Dorsolateral prefrontal cortex (tissue), 122 donors: ENCODE measurements at places on chromosomes 6 and 20. TPM values are rescaled to one million over a fixed set of nuclear protein-coding genes. Genes with fewer than 3 reads are reported as not detected.

GRCh38 chr20:3454831-3455230 is 16.0 kb upstream of the ATRN start:
- DNase-seq: no peak

GRCh38 chr20:31608251-31608945 is 3.3 kb downstream of the ID1 start:
- DNase-seq: no peak

DNA sequence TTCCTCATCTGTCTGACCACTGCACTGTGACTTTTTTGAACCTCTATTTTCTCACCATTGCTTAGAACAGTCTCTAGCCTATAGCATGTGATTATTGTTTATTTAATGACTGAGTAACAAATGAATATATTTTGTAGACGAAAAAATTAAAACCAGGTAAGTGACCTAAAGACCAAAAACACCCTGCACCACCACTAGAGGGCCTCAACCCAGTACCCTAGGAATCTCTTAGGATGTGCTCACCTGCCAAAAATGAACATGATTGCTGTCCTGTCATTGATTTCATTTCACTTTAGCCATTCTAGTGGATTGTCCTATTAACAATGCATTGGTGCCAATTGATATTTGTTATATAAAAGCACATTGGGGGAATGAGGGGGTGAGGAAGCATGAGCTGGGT is 199.1 kb downstream of the COL9A1 start:
- no peak for DNase-seq

GRCh38 chr6:36779227-36779626 is 60.0 kb downstream of the CPNE5 start:
- no peak for DNase-seq

- no peak for DNase-seq
Measured at GRCh38 chr6:45072016-45072415, 256.1 kb upstream of the RUNX2 start.

DNA sequence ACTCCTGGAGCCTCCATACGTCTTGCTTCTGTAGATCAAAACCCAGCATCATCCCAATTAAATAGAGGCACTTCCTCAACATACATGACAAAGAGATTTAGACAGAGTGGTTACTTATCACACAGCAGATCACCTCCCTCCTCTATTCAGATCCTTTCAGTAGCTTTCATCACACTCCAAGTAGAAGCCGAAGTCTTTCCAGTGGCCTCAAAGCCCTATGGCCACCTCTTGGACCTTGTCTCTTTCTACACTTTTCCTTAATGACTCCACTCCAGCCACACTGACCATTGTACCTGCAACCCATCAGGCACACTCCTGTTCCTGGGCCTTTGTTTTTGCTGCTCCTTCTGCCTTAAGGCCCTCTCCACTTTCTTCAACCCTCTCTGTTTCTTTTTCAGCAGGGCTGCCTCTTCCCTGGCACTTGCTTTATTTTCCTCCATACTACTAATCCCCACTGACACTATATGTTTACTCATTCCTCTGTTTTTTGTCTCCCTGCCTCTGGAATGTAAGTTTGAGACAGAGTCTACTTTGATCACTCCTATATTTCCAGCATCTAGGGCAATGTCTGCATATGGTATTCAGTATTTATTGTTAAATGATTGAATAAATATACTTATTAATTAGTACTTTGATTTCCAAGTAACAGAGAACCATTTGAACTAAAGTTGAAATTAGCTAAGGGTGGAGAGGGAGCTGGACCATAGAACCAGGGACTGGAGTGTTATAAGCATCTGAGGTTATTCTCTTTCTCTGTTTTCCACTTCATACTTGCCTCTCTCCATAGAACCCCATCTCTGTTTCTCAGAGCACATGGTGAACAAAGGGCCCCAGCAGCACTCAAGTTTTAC is 43.4 kb upstream of the TRAM2 start:
- DNase-seq: no peak

- DNase-seq: no peak
Measured at GRCh38 chr6:35343092-35343834, 905 bp downstream of the PPARD start.

GRCh38 chr6:29813809-29814208 is 13.8 kb upstream of the HLA-G start:
- no peak for DNase-seq

- no peak for DNase-seq
Measured at GRCh38 chr6:16765235-16765634, 4.0 kb upstream of the ATXN1 start.

DNA sequence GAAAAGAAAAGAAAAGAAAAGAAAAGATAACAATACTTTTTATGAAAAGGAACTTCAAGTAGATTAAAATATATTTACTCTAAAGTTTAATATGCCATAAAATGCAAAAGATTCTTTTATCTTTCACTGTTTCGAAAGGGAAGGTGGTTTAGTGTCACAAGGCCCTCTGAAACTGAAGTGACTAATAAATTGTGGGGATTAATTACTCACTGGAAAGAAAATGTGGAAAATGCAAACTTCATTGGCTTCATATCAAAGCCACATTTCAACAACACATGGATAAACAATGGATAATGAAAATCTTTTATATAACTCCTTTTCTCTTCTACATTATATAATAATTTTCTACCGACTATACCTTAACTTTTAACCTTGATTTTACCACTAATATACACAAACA is 320.5 kb upstream of the RSPO3 start:
- DNase-seq: no peak

GRCh38 chr6:157218371-157219198 is 104.7 kb downstream of the TMEM242 start:
- no peak for DNase-seq

GRCh38 chr20:58636983-58637421 is 14.1 kb upstream of the STX16 start:
- DNase-seq: no peak

DNA sequence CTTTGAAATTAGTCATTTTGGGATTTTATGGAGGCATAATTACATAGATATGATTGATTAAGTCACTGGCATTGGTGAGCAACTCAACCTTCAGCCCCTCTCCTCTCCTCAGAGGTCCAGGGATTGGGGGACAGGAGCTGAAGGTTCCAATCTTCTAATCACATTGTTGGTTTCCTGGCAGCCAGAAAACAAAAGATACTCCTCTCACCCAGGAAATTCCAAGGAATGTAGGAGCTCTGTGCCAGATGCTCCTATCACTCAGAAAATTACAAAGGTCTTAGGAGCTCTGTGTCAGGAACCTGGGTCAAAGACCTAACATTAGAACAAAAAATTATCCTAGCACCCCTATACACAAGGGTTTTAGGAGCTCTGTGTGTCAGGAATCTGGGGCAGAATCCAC is 679.7 kb upstream of the ID4 start:
- no peak for DNase-seq

GRCh38 chr6:71733970-71734899 is 152.1 kb upstream of the RIMS1 start:
- no peak for DNase-seq

DNA sequence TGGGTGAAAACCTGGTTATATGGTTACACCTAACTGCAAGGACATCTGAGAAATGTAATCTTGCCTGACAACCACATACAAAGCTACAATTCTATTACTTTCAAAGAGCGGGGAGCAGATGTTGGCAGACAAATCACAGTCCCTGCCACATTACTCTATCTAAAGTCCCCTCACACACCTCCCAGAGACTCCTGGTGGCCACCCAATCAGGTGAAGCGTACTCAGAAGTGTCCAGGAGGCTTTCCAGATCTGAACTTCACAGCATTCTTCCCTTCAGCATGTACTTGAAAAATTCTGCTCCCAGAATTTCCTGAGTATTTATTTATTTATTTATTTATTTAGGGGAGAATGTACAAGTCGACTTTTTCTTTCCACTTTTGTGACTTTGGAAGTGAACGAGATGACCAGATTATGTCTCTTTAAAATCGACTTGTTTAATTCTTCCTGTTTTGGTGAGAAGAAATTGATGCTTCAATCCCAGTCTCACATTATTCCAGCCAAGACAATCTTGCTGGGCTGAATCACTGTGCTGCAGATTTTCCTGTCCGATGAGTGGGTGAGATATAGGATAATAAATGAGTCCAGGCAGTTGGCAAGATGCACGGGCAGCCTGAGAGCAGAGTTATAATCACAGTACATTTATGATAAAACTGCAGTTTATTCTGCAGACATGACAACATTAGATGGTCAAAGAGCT is 46.9 kb upstream of the POPDC3 start:
- no peak for DNase-seq

- DNase-seq: no peak
Measured at GRCh38 chr6:70281923-70282311, 21.0 kb downstream of the COL9A1 start.

DNA sequence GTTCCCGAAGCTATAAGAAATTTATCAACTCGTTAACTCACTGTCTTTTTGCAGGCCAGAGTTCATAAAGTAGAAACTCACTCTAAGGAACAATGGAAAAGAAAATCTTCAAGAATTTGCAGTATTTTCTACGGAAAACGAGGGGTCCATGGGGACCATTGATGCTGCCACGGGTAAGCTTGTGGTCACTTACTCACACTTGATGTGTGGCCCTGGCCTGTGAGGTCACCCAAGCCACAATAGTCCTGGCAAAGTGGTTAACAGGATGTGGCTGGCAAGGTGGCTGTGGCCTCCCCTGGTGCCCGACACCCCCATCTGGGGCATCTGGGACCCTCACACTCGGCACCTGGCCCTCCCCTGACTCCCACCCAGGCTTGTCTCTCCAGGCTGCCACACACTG is 123.4 kb downstream of the C6orf118 start:
- no peak for DNase-seq

GRCh38 chr6:2547355-2547754 is 203.4 kb downstream of the MYLK4 start:
- DNase-seq: no peak

- DNase-seq: no peak
Measured at GRCh38 chr20:62025832-62026563, 39.7 kb downstream of the TAF4 start.

DNA sequence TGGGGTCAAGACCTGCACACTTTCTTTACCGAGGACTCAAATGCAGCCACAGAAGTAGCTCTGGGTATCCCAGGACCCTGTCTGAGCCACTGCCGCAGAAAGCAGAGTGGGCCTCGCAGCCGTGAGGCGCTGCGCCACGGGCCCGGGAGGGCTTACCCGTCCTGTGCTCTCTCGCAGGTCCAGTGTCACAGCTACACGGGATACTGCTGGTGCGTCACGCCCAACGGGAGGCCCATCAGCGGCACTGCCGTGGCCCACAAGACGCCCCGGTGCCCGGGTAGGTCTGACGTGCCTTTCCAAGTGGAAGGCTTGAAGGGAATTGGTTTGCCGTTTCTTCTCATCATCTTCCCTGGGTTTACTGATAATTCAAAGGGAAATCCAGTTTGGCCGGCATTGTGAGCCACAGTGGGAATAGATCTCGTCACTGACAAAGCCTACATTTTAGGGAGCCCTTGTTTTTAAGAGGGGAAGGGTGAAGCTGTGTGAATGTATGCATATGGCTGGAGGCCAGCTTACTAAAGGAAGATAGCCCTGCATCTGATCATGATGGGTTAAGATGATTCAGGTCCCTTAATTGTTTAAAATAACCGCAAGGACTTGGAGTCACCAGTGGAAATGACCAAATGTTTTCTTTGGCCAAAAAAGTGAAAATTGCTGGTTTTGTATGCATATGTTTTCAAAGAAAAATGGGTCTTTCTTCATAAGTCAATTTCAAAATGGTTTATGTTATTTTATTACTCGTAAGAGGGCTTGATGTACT is 86.6 kb downstream of the SMOC2 start:
- DNase-seq: no peak

DNA sequence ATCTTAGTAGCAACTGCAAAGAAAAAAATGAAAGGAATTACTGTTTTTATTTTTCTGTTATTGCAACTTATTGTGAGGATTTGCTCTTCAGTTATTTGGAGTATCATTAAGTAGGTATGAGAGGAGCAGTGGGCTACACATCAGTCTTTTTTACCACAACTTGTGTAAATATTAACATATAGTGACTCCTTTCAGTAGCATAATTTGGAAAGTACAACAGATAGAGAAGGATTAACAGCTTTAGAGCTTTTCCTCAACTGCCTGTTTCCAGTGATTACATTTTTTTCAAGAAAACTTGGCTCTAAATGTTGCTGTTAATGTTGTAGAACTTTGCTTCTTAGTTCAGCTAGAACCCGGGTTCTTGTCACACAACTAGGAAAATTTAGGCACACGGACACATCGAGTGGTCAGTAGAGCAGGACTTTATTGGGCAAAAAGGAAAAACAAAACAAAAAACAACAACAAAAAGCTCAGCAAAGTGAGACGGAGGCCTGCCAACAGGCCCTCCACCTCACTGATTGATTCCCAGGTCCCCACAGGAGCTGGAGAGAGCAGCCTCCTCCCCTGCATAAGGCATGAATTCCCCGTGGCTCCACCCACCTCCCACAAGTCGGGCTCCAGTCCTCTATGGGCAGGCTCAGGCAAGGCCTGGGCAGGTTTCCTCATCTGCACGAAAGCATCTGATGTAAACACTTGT is 75.1 kb downstream of the ADGRG6 start:
- DNase-seq: no peak

GRCh38 chr6:900716-901605 is 208.0 kb upstream of the EXOC2 start:
- DNase-seq: no peak

DNA sequence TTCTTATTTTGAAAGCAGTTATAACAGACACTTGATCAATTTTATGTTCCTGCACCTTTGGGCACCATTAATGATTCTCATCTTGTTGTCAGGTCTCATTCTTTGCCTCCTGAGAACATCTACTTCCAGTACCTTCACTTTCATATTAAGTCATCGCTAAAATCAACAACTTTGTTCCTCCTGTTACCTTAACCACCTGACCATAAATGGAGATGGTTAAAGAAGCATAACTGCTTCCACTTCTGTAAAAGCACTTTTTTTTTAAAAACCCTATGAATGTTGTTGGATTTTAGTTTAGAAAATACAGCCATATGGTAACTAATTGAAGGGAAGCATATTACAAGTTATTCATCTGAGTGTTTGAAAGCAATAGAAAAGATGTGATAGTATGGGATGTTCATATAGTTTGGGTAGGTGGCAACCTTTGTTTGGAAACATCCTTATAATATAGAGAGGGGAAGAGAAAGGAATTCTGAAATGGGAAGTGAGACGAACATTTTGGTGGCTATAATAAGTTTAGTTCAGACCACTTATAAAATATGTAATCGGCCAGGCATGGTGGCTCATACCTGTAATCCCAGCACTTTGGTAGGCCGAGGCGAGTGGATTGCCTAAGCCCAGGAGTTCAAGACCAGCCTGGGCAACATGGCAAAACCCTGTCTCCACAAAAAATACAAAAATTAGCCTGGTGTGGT is 53.9 kb downstream of the AFG1L start:
- DNase-seq: no peak

- DNase-seq: no peak
Measured at GRCh38 chr20:8853805-8854338, 215.0 kb upstream of the PLCB4 start.

Gene BMP2
- 3.3 TPM for total RNA-seq

Gene ERVFRD-1
- total RNA-seq: not detected

Gene CAGE1
- total RNA-seq: not detected

Gene MYBL2
- not detected for total RNA-seq

Gene VPS16
- 58.1 TPM for total RNA-seq

Gene FAM217A
- total RNA-seq: not detected

Gene ZMYND8
- total RNA-seq: 123 TPM

Gene SOBP
- total RNA-seq: 58.8 TPM

Gene PFDN4
- 21.1 TPM for total RNA-seq
